T-helper 2 cell (primary cell): ENCODE measurements at places on chromosomes 12 and 14.
A peak's percentile ranks its signal among the peaks of the same experiment; 100 is the strongest.

DNA sequence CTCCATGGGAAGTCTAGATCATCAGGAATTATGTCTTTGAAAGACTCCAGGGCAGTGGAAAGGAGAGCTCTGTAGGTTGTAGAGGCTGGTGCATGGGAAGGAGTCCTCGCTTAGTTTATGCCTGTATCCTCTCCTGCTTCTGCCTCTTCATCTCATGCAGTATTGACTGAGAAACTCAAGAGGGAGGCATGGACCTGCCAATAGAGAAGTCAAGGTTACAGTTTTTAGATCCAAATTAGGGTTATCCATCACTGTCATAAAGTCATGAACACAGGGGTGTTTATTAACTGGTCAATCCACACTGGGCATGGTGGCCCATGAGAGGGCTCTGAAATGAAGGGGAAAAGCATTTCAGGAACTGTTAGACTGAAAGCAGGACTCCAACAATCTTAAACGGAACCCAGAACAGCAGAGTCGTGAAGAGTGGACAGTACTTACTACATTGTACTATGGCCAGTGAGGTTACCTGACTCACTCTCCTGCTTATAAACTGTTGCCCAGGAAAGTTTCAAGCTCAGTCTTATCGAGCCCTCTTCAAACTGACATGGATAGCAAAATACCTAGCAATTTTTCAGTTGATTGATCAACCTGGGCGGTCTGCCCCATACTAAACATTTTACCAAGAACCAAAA is 30.1 kb upstream of the DHRS7 start:
- DNase-seq: no peak

GRCh38 chr14:90551070-90551704 is 154.4 kb downstream of the CALM1 start:
- DNase-seq: no peak

DNA sequence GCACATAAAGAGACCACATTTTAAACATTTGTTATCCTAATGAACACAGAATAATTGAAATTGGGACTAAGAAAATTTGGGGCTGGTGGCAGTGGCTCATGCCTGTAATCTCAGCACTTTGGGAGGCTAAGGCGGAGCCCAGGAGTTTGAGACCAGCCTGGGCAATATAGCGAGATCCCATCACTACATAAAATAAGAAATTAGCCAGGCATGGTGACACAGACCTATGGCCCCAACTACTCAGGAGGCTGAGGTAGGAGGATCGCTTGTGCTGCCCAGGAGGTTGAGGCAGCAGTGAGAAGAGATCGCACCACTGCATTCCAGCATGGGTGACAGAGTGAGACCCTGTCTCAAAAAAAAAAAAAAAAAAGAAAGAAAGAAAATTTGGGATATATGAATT is 59.7 kb downstream of the CPM start:
- DNase-seq: no peak

GRCh38 chr14:33792009-33792719 is 158.7 kb downstream of the EGLN3 start:
- no peak for DNase-seq

GRCh38 chr12:14873440-14874185 is 12.0 kb downstream of the MGP start:
- DNase-seq: peak; percentile 8

DNA sequence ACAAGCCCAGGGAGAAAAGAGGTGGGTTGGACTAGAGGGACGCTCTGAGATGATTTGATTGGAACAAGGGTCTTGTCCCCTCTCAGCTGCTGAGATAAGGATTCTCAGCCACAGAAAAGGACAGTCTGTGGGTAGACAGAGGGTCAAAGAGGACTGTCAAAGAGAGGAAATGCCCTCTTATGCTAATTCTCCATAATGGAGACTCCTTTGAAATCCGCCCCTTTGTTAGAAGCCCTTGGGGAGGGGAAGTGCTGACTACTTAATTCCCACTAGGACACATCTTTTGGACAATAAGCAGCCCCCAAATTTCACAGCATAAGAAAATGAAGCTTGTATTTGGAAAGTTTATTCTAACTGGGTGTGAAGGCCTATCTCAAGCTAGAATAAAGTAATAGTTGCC is 176.6 kb downstream of the KTN1 start:
- DNase-seq: no peak

- DNase-seq: no peak
These were observed 47.2 kb downstream of the SPPL3 start for GRCh38 chr12:120856980-120857379.

GRCh38 chr14:63535918-63536317 is 7.3 kb downstream of the PPP2R5E start:
- DNase-seq: no peak

GRCh38 chr12:74614426-74614825 is 76.8 kb downstream of the ATXN7L3B start:
- DNase-seq: no peak

DNA sequence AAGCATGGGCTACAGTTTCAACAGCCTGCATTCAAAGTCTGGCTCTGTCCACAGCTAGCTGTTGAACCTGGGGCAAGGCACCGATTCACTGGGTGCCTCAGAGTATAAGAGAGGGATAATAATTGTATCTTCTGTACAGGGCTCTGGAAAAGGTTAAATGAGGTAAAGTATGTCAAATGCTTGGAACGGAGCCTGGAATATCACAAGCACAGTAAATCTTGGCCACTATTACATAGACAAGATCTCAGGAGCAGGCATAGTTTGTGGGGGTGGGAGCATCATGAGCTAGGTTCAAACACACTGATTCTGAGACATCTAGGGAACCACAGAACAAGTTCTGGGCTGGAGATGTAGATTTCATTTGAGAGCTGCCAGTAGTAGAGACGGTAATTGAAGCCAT is 203.7 kb upstream of the NUDT4 start:
- DNase-seq: no peak

- no peak for DNase-seq
These were observed 40.1 kb downstream of the RERG start for GRCh38 chr12:15181017-15181683.

- no peak for DNase-seq
These were observed 16.2 kb downstream of the SLC25A29 start for GRCh38 chr14:100289916-100290606.

- DNase-seq: no peak
These were observed 9.0 kb downstream of the PITPNM2 start for GRCh38 chr12:123141615-123142517.

DNA sequence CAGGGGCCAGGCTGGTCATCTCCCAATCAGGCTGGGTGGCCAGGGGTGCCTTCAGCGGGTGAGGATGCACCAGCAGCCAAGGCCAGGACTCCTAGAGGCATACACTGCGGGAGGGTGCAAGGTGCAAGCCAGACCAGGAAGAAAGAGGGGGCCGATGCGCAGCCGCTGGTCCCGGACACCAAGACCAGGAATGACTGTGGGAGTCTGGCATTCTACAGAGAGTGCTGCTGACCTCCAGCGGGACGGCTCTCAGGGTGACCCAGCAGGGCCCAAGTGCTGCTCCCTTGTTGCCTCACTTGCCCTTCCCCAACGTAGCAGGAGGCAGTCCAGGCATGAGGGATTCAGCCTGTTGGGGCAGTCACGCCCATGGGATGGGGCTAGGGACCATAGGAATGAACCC is 35.8 kb downstream of the DEGS2 start:
- no peak for DNase-seq

DNA sequence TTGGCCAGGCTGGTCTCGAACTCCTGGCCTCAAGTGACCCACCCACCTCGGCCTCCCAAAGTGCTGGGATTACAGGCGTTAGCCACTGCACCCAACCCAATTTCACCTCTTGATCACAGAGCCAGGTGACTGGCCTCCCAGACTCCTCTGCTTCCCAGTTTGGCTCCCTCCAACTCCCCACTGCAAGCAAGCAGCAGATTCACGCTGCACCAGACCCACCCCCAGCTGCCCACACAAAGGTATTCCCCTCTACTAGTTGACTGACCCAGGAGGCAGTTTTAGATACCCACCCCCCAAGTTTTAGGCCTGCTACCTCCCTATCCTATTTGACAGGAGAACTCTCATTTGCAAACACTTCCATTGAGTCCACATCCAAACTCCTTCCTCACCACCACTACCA is 5.2 kb downstream of the RARG start:
- no peak for DNase-seq

DNA sequence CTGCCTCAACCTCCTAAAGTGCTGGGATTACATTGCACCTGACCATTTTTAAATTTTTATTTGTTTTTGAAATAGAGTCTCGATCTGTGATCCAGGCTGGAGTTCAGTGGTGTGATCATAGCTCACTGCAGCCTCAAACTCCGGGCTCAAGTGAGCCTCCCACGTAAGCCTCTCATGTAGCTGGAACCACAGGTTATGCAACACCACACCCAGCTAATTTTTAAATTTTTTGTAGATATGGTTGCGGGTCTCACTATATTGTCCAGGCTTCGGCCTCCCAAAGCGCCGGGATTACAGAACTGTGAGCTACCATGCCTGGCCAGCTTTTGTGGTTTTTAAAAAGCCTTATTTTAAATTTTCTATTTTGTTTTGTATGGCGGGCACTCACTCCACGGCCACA is 2.2 kb upstream of the DRAM1 start:
- no peak for DNase-seq

DNA sequence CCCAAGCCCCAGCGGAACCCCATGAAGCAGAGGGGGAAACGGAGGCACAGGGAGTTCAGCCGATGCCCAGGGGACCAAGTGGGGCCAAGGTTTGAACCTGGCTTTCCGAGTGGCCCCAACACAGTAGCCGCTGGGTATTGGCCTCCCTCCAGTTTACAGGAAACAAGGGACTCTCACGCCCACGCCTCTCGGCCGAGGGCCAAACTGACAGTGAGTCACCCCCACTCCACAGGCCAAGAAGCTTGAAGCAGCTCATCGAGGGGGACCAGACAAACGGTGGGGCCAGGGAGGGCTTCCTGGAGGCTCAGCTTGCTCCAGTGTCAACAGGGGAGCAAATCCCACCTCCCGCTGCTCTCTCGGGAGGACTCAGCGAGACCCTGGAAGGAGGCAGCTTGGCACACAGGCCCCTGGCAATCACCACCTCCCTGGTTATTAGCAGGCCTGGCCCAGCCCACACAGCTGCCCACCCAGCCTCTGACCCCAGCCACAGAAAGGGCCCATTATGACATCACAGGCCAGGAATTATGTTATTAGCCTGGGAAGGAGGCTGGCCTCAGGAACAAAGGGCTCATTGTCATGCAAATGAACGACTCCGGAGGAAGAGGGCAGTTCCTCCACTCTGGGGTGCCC is 54.6 kb downstream of the NCOR2 start:
- no peak for DNase-seq

DNA sequence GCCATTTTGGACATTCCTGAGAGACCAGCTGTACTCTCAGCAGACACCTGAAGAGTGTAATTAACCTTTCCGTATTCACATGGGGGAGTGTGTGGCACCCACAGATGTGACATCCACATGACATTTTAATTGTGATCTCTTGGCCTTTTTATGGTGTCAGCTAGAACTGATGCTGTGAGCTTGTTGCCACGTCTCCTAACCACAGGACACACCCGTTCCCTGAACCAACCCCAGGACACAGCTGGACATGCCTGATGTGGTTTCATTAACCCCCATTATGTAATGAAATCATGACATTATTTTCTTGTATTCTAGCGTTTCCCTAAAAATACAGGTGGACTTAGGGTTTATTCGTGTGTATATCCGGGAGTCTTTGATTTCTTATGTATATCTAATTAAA is 1036.1 kb downstream of the TMEM121 start:
- no peak for DNase-seq

DNA sequence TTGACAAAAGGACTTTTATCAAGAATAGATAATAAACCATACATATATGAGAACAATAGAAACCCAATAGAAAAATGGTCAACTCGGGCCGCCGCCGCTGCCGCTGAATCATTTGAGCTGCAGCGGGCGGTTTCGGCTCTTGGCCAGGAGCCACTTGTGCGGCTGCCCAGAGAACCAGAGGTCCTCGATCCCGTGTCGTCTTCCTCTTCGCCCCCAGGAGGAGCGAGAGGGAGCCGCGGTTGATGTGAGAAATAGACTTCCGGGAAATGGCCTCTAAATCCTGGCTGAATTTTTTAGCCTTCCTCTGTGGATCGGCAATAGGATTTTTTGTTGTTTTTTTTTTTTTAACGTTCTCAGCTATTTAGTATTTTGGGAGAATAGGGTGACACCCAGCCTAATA is 44.8 kb downstream of the CPSF6 start:
- no peak for DNase-seq

GRCh38 chr12:110287986-110288385 is 6.9 kb downstream of the ATP2A2 start:
- DNase-seq: no peak

- no peak for DNase-seq
These were observed 33.8 kb upstream of the SMUG1 start for GRCh38 chr12:54222609-54223008.

GRCh38 chr12:110234331-110234751 is 46.7 kb upstream of the ATP2A2 start:
- no peak for DNase-seq

DNA sequence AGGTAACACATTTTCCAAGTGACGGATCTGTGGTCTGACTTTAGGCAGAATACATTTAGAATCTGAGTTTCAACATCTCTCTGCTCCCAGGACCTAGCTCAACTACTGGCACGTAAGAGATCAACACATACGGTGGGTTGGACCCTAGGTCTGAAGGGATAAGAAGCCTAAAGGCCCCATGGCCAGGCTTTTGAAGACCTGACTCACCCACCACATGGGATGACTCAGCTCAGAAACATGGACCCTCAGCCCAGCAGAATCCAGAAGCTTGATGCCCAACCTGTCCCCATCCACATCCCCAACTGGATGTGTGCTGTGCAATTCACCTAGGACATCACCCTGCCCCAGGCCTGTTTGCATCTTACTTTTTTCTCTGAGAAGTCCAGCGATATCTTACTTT is 770.2 kb downstream of the BCL11B start:
- DNase-seq: no peak

DNA sequence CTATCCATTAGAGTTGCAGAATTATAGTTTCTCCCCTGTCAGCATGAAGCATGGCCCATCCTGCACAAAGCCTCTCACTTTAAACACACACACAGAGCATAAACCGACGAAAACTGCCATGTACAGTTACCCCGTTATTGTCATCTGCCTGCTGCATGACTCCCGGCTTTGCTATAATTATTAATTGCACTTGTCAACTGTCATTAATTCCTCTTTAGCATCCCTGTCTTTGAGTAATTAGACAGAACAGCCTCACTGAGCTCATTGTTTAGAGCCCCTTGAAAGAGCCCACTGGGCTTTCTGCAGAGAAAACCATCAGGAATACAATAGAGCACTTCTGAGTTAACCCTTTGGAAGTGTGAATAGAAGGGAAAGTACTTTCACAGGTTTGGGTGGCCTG is 307.2 kb upstream of the SOX5 start:
- DNase-seq: no peak

- DNase-seq: no peak
These were observed 911.7 kb upstream of the TMEM132C start for GRCh38 chr12:127355061-127355841.

- DNase-seq: no peak
These were observed 2.6 kb upstream of the JAG2 start for GRCh38 chr14:105171004-105171673.

GRCh38 chr12:15218794-15219193 is 2.4 kb downstream of the RERG start:
- DNase-seq: no peak
